ENCODE measurements at places on chromosomes 16 and 17. TPM values are rescaled to one million over a fixed set of nuclear protein-coding genes. Genes with fewer than 3 reads are reported as not detected.

UBALD1 gene
- total RNA-seq, result 33.6 TPM

LRRC59 gene
- 60.3 TPM for total RNA-seq

DNA sequence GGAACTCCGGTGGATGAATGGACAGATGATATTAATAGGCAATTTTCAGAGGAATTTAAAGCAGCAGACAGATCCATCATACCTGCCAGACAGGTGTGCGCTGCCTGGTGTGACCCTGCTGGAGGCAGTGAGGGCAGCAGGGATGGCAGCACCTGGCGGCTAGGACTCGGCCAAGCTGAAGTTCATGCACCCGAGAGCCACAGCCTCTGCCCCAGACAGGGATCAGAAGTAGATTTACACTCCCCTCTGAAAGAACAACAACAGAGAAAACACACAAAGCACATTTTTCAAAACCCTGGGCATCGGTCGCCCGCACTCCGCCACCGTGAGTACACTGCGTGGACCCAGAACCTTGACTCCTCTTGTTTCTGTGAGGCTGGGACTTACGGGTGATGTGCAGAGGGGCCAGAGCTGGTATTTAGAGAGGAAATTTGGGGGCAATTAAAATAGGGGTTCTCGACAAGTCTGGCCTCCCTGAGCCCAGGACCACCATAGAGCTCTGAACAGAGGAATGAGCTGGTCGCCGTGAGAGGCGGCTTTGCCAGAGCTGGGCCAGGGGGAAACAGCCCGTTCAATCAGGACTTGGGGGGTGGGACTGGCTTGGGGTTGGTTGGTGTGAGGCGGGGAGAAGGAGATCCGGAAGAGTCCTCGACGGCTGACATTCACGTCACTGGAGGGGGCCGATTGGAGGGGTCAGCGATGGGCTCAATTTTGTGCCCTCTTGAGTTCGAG, 101.0 kb downstream of the METRNL start:
- no peak for DNase-seq

- no peak for DNase-seq
Measured at GRCh38 chr16:78458588-78458987, 359.1 kb downstream of the WWOX start.

GRCh38 chr17:40093005-40093579, 7.3 kb downstream of the NR1D1 start:
- DNase-seq, result no peak

GRCh38 chr17:42389135-42389417, 834 bp upstream of the STAT3 start:
- no peak for DNase-seq
